ENCODE measurements at places on chromosomes 13 and 19.
A peak's percentile ranks its signal among the peaks of the same experiment; 100 is the strongest.

DNA sequence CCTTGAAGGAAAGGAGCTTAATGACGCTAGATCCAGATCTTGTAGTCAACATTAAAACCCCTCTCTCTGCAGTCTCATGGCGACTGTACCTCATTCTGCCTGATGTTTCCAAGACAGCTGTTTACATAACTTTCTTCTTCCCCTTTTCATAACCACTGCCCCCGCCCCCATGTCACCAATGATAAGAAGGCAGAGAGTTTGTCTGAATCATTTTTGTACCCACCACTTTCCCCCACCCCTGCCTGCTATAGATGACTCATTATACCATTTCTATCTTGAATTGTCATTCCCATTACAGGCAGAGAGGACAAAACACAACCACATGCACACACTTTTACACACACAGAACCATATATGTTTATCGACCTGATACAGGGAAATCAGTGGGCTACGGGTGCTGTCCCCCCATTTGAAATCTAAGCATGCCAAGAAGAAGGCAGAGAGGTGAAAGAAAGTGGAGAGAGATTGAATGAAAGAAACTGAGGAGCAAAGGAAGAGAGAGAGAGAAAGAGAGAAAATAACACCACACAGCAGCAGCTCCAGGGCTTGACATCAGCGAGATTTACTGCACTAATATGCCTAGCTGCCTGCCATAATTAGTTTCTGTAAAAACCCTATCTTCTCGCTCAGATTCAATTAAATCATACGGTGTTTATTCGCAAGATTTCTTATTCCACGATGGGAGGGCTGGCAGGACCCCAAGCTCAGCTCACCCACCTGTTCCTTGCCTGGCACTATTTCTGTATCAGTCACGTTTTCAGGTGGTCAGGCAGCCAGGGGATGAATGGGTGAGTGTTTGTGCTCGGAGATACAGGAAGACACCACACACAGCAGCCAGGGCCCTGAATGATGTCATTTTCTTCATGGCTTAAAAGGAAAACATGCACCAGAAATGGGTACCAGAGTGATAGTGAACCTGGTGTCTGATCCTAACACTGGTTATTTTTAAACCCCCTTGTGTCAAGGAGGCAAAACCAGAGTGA, 114.3 kb upstream of the SERP2 start:
- DNase-seq, result peak; percentile 74

- DNase-seq, result no peak
Measured at GRCh38 chr19:47509170-47509847, 5.6 kb downstream of the NAPA start.

DNA sequence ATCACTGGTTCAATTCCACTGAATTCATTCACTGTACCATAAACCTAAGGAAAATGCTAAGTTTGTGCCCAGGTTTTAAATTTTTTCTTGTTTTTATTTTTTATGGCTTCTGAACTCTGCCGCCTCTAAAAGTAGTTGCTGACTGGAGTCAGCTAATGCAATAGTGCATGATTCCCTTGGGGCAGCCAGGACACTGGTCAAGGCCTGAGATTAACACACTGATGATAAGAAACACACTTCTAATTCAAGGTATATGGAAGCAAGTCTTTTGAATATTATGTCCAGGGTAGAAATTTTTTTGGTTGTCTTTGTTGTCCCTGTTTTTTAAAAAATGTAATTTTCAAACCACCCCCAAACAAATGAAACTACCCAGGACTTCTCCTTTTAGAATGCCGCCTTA, 72.2 kb downstream of the CDADC1 start:
- DNase-seq, result no peak

DNA sequence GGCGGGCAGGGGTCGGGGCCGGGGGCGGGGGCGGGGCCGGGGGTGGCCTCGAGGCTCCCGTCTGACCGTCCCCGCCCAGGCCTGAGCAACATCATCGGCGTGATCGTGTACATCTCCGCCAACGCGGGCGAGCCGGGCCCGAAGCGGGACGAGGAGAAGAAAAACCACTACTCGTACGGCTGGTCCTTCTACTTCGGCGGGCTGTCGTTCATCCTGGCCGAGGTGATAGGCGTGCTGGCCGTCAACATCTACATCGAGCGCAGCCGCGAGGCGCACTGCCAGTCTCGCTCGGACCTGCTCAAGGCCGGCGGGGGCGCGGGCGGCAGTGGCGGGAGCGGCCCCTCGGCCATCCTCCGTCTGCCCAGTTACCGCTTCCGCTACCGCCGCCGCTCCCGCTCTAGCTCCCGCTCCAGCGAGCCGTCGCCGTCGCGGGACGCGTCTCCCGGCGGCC, 9.4 kb upstream of the CACNG6 start:
- no peak for DNase-seq

DNA sequence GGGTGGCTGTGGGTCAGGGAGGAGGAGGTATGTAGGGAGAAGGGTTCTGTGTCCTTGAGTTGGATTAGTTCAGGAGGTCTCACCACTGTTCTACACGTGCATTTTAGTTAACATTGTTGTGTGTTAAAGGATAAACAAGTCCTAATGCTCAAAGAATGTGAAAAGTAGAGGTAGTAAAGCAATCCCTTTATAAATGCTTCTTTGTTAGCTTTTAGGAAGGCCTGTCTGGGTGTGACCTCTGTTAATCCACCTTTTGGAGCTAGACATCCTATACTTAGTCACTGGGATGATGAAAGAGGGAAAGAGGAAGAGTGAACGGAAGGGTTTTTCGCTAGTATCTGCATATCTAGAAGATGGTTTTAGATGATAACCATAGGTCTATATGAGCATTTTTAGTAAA, 42.2 kb upstream of the FLT1 start:
- DNase-seq, result no peak

DNA sequence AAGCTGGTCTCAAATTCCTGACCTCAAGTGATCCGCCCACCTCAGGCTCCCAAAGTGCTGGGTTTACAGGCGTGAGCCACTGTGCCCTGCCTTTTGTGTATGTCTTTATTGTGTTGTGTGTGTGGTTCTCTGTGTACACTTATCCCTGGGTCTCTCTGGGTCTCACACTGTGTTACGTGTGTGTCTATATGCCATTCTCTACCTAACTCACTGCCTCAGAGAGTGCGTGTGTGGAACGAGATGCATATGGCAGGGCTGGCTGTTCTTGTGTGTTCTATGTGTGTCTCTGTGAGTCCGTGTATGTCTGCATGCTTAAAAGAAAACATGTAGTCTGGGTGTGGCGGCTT, 10.5 kb downstream of the FOXA3 start:
- DNase-seq, result no peak

DNA sequence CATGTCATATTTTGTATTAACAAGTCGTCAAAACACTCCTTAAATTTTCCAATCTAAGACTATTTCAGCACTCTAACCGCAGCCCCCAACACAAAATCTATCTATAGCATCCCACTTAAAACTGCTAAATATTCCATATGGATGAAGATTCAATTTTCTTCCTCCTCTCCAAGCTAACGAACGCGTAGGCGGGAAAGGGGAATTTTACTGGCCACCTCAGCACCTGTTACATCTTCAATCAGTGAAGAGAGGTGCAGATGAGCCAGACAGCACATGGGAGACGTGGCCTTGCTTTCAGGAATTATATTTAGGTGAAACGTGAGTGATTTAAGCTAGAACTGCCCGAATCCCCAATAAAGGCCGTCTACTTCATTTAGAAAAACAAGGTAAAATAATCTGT, 1.1 kb downstream of the RBM26 start:
- DNase-seq, result no peak

- no peak for DNase-seq
Measured at GRCh38 chr13:104641309-104641708, 1575.1 kb upstream of the SLC10A2 start.

- no peak for DNase-seq
Measured at GRCh38 chr19:29663861-29664752, 1.2 kb upstream of the PLEKHF1 start.

GRCh38 chr19:47272448-47273312, 2.0 kb upstream of the INAFM1 start:
- no peak for DNase-seq

GRCh38 chr13:50611117-50611781, 232.2 kb downstream of the DLEU7 start:
- DNase-seq, result no peak

GRCh38 chr13:25971459-25972145, 80.2 kb downstream of the SHISA2 start:
- DNase-seq, result no peak

DNA sequence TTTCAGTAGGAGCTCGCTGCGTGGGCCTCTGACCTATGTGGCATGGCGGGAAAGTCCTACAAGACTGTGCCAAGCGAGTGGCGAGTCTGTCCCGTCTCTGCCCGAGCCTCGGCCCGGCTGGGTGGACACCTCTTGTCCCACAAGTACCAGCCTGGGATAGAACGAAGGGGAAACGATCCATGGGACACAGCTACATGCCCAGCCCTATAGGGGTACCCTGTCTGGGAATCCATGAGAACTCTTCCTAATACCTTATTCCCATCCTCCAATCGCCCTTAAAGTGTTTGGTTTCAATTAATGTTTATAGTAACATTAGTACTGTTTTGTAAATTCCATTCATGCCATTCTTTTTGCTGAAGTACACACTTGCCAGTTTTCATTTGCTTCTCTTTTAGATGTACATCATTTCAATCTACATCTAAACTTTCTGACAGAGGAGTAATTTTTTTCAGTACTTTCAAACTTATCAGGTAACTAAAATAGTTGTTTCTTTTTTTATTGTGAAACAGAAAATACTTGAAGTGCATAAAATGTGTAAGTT, 667 bp upstream of the ZNF790 start:
- DNase-seq, result no peak

Measured in GM06990 (cell line).